DMS 273 treated with DMSO at 0.1 percent for 48 hours (cell line): ENCODE measurements at places on chromosomes 6 and 20.

DNA sequence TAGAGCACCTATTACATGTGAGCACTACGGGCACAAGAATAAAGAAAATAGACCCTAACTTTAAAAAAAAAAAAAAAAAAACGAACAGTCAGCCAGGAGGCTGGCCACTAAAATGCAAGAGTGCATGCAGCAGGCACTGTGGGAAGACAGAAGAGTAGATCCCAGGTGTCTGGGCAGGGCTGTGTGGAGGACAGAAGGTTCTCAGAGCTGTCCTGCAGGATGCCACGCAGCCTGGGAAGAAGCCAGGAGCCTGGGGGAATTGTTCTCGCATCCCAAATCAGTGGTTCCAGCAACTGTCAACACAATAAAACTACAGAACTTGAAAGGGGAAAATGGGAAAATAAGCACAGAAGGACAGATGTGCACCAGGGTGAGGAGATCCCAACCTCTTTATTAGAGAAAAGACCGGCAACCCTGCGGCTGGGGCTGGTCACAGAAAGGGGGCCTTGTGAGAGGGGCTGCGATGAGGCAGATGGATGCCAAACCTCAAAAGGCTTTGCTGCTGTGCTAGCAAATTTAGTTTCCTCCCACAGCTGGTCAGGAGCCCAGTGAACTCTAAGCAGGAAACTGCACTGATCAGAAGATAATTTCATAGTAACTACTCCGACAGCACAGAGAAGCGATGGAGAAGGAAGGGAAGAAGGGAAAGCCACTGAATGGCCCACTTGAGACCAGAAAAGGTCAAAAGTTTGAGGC, 30.9 kb downstream of the MAP3K5 start:
- no peak for DNase-seq

- no peak for DNase-seq
Observed at GRCh38 chr20:34385464-34385863, 22.4 kb downstream of the ITCH start.

DNA sequence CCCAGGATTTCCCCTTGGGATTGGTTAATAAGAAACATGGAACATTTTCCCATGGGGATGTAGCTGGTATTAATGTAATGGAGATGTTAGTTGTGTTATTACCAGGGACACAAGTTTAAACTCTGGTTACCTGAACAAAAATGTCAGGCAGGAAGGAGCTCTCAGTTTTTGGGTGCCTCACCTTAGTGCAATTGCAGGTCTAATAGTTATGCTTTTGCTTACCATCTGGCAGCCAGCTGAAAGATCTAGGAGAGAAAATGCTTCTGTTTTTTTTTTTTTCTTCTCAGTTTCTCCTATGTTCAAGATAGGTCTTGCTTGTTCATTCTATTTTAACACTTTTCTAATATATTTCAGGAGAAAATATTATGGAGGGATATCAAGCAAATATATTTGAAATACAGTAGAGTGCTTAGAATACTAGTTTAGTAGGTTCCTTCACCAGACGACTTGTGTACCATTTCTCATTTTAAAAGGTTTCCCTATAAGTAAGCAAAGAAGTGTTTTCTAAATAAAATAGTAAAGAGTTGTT, 4.2 kb upstream of the UBE2J1 start:
- no peak for DNase-seq

DNA sequence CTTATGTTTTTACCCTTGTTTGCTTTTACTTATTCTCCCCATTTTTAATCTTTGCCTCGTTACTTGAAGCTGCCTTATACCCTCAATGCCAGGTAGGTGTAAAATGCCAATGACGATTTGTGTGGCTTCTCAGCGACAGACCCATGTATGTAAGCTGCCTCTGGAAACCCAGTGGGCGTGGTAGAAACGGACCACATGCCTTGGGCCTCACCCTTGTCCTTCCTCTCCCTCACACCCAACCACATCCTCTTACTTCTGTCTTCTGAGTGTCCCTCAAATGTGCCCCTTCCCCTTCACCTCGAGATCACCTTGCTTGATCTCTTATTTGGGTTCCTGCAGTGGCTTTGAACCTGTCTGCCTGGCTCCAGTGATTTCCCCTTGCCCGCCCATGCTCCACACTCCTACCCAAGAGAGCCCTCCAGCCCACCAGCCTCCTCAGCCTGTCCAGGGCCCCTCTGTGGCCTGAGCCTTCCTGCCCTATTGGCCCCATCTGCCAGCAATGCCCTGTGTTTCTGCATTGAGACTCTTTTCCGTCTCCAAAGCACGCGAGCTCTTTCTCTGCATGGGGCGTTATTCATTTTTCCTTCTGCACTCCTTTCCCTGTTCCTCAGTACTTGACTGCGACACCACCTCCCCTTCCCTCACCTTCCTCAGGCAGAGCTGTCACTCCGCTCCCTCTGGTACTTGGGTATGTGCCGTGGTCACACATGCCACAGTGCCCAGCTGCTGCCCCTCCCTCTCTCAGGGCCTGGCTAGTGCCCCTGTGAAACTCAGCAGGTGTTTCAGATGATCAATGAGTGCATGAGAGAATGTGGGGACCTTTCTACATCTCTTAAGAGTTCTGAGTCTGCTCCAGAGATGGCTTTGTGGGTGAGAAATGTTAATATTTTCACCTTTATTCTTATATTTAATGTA, 115.4 kb downstream of the SLX4IP start:
- no peak for DNase-seq

DNA sequence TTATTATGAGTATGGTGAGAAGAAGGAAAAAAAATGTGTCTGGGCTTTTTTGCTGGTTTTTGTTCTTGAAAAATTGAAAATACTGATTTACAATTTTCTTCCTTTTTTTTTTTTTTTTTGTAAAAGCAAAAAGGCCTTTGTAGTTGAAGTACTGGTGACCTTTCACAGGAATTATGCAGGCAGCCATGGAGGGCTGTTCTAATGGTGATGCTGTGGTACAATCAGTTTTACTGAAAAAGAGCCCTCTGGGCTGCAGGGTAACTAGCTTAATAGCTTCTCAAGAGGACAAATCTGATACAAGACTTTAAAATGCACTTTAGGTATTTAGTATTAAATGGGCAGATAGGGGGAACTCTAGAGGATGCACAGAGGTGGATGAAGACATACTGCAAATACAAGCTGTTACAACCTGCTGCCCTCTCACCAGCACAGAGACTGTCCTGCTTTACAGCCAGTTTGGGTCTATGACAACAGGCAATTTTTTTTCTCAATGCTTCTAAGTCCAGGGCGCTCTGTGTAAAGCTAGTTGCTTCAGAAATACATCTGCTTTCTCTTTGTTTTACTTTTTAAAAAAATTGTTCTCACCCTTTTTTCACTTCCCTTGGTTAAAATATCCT, 61.6 kb upstream of the HS3ST5 start:
- no peak for DNase-seq

DNA sequence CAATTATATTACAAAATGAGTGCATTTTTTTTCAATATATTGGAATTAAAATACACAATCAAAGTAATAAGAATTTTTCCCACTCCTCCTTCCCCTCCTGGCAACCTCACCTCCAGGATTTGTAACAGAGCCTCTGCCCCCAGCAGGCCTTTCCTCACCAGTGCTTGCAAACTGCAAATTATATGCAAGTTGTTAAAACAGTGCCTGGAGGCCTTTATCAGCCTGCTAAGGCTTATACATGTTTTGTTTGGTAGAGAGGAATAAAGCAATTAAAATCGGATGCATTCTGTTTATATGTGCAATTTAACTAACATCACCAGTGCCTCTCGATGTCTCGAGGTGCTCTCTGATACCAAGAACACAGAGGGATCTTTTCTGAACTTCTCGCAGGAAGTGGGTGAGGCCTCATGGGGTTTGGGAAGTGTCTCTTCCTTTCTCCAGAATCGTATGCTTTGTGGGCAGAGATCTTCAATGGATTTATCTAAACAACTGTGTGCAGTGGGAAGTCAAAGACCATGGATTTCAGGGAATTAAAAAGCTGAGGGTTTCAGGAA, 186.8 kb downstream of the CDH26 start:
- DNase-seq, result no peak

- peak; percentile 5 for DNase-seq
Observed at GRCh38 chr6:41780551-41781365, at the start of gene PRICKLE4. PRICKLE4 (plus strand) TSS chr6:41780782; CDS start chr6:41783474, 2,692 bp downstream.

DNA sequence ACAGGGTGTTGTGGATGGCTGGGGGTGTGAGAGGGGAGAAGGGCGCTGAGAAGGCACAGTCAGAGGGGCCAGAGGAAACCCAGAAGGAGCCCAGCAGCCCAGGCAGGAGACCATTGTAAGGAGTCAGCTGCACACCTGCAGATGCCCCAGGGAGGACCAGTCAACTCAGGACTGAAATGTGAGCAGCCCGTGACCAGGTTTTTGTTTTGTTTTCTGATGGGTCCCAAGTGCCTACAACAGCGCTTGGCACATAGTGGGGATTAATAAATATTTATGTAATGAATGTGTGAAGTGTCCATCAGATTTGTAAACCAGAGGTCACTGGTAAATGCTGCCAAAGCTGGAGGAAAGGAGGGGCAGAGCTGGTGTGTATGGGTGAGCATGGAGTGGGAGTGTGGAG, 30.2 kb downstream of the TRAM2 start:
- DNase-seq, result no peak
